SJSA1 (cell line): ENCODE measurements at places on chromosomes 5 and 9. TPM values are rescaled to one million over a fixed set of nuclear protein-coding genes. Genes with fewer than 3 reads are reported as not detected.

CMYA5 gene
- total RNA-seq, result 0.05 and 0.06 TPM in 2 replicates

- no peak overlapping the region for H3K4me3 ChIP-seq
- H3K27ac ChIP-seq, result no peak overlapping the region
- H3K27me3 ChIP-seq, result peaks cover 6% of the 10 kb centered on the region; the same call in 1 of the 2 replicates
- no peaks in the 10 kb centered on the region for H3K36me3 ChIP-seq
These were observed 10.1 kb upstream of the FOXI1 start for GRCh38 chr5:170095646-170096045.

- no peak overlapping the region for H3K4me3 ChIP-seq
- H3K4me1 ChIP-seq, result no peaks in the 10 kb centered on the region
- H3K27me3 ChIP-seq, result no peaks in the 10 kb centered on the region
- no peak for DNase-seq
These were observed 26.4 kb downstream of the PTGR1 start for GRCh38 chr9:111572950-111573604.

DNA sequence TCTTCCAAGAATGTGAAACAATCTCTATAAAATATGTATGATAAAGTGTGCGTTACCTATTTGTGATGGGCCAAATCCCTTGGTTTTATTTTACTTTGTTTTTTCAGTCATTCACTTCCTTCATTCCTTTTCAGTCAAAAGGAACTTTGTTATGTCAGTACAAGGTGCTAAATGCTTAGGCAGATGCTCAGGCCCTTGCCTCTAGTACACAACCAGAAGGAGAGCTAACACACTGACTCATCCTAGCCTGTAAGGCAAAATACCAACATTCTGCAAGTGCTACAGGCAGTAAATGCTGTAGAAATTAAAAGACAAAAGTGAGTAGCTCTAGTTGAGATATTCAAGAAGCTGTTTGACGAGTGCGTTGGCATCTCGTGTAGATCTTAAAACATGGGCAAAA, 49.4 kb downstream of the TRPM6 start:
- H3K27me3 ChIP-seq, result no peaks in the 10 kb centered on the region
- H3K27ac ChIP-seq, result no peak overlapping the region
- DNase-seq, result no peak
- H3K36me3 ChIP-seq, result no peaks in the 10 kb centered on the region
- no peaks in the 10 kb centered on the region for H3K4me1 ChIP-seq

GRCh38 chr5:179119415-179120170, 59.4 kb downstream of the ZNF354C start:
- H3K27me3 ChIP-seq, result no peaks in the 10 kb centered on the region
- no peak overlapping the region for H3K4me3 ChIP-seq
- H3K36me3 ChIP-seq, result no peaks in the 10 kb centered on the region
- H3K27ac ChIP-seq, result no peak overlapping the region
- DNase-seq, result no peak

FRMPD1 gene
- total RNA-seq, result not detected in 2 replicates

DNA sequence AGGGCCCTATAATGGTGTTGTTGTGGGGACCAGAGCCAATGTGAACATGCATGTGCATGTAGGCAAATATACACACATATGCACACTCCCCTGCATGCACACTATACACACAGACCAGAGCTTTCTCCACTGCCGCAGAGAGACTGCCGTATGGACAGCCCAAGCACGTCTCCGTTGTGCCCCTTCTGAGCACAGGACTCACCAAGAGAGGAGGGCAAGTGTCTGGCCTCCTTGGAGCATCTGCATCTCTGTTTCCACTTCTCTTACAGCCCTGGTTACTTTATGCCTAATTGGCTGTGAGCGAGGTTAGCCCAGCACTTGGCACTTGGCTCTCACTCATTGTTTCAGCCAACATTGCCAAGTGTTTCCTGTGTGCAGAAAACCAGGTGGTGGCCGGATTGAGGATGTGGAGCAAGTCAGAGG, 30.4 kb downstream of the CSF2 start:
- no peaks in the 10 kb centered on the region for H3K36me3 ChIP-seq
- peak overlapping the region; percentile 90; the same call in 1 of the 2 replicates for H3K27ac ChIP-seq
- no peaks in the 10 kb centered on the region for H3K27me3 ChIP-seq
- peaks cover 25% of the 10 kb centered on the region for H3K4me1 ChIP-seq

ITGA2 gene
- total RNA-seq, result 3.2 and 5.2 TPM in 2 replicates

DNA sequence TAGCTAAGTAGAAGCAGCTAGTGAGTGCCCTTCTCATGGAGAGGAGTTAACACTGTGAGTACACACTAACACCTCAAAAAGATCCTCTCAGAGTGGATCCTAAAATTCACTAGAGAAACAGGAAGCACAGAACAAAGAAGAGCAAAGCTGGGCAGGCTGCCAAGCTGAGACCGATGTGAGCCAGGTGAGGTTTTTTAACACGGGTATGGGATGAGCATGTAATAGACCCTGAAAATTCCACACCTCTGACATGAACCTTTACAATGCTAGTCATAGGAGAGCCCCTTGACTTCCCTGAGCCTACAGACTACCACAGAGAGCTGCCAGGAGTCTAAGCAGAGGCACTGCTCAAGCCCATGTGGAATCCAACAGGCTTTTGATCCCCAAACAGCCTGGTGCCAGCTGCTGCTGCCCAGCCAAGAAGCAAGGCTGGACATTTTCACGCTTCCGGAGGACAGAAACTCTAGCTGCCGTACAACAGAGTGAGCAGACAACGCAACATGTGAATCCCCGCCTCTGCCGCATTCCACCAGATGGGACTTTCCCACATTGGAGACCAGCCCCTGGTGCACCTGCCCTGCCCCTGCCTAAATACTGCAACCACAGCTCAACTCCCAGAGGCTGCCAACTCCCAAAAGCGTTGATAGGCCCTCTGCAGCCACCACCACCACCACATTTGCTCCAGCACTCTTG, 280.8 kb downstream of the CDH10 start:
- no peak for DNase-seq
- H3K36me3 ChIP-seq, result no peaks in the 10 kb centered on the region

GRCh38 chr9:79210541-79211243, 361.1 kb upstream of the TLE4 start:
- H3K27ac ChIP-seq, result no peak overlapping the region
- no peak for DNase-seq
- no peaks in the 10 kb centered on the region for H3K36me3 ChIP-seq
- H3K4me1 ChIP-seq, result no peaks in the 10 kb centered on the region
- H3K27me3 ChIP-seq, result no peaks in the 10 kb centered on the region
- no peak overlapping the region for H3K4me3 ChIP-seq

GRCh38 chr5:6202968-6203365, 175.4 kb downstream of the MED10 start:
- H3K27me3 ChIP-seq, result no peaks in the 10 kb centered on the region
- no peaks in the 10 kb centered on the region for H3K36me3 ChIP-seq
- H3K27ac ChIP-seq, result no peak overlapping the region
- no peak overlapping the region for H3K4me3 ChIP-seq
- peaks cover 4% of the 10 kb centered on the region for H3K4me1 ChIP-seq

DNA sequence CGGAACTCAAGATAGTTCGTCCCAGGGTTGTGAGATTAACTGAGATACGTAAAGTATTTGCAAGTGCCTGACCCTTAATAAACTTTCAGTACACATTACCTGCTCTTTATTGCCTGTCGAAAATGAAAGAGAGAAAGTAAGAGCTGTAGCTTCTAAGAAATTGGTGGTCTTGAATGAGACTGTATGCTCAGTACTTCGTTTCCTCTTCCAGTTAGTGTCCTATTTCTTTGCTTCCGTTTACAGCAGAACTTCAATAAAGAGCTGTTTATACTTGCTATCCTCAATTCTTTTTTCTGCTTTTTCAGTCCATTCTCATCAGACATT, 534 bp downstream of the SRFBP1 start:
- H3K36me3 ChIP-seq, result peaks cover 4% of the 10 kb centered on the region; the same call in 1 of the 2 replicates
- H3K4me3 ChIP-seq, result peak overlapping the region; percentile 62
- H3K4me1 ChIP-seq, result peaks cover 14% of the 10 kb centered on the region
- no peak for DNase-seq
- H3K27ac ChIP-seq, result peak overlapping the region; percentile 55

- no peak for DNase-seq
- H3K27me3 ChIP-seq, result no peaks in the 10 kb centered on the region
- H3K4me1 ChIP-seq, result peaks cover 23% of the 10 kb centered on the region
- no peaks in the 10 kb centered on the region for H3K36me3 ChIP-seq
- peak overlapping the region; percentile 49; the same call in 1 of the 2 replicates for H3K27ac ChIP-seq
These were observed 84.0 kb downstream of the ADAMTS12 start for GRCh38 chr5:33807771-33808170.

SLC6A19 gene
- total RNA-seq, result 0.03 TPM in 1 of 2 replicates, not detected in the other

DNA sequence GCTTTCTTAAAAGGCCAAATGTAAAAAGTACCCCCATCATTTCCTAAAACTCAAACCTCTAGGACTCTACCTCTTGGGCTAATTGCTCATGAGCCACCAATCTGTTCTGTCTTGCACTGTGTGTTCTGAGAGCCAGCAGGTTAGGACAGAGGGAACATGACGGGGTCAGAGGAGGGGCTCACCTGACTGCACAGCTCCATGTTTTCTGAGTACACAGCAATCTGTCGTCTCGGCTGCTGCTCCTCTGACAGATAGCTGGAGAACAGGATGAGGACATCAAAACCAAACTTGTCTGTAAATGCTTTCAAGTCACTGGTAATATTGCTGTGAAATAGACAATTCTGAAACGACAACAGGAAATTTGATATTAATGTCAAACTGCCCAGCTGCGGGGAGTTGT, 50.9 kb upstream of the PCA3 start:
- no peak for DNase-seq
- H3K27me3 ChIP-seq, result no peaks in the 10 kb centered on the region
- no peaks in the 10 kb centered on the region for H3K4me1 ChIP-seq
- H3K36me3 ChIP-seq, result no peaks in the 10 kb centered on the region

- H3K4me3 ChIP-seq, result no peak overlapping the region
- no peak for DNase-seq
- H3K27ac ChIP-seq, result no peak overlapping the region
- H3K36me3 ChIP-seq, result no peaks in the 10 kb centered on the region
- H3K27me3 ChIP-seq, result no peaks in the 10 kb centered on the region; the same call in 1 of the 2 replicates
These were observed 38.8 kb upstream of the NDFIP1 start for GRCh38 chr5:142069606-142070399.

FAM78A gene
- 0.03 TPM in 1 of 2 replicates, not detected in the other for total RNA-seq

KIF4B gene
- total RNA-seq, result not detected in 2 replicates

PLPP7 gene
- total RNA-seq, result 0.08 TPM in 1 of 2 replicates, not detected in the other

DNA sequence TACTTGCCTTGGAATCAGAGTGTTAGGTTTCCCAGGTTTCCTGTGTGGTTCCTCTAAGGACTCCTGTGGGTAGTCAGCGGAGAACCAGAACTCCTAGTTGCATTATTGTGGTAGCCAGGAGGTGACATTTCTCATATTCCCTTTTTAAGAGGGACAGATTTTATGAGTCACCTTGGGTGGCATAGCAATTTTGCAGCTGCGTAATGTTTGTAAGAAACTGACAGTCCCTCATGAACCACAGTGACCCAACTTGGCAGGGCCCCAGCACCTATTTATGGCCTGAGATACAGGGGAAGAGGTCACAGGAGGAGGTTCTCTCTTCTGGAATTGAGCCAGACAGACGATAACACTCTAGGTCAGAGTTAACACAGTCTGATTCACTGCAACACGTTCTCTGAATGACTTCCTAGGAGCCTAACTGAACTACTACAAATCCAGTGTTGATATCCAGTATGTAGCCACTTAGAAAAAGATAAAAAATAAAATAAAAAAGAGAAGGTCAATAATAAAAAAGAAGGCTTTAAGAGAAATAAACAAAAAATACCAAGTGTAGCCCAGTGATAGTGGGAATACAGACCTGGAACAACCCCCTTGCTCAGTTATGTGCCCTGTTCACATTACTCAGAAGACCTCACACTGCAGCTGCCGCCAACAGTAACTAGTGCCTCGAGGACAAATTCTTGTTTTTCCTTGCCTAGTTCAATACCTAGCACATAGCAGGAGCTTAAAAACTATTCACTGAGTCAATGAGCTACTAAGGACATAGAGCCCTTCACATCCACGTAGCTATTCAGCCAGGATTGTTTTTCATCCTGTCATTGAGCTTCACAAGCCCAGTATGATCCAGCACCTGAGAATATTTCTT, 50.7 kb upstream of the VLDLR start:
- H3K4me1 ChIP-seq, result peaks cover 8% of the 10 kb centered on the region
- no peak overlapping the region for H3K27ac ChIP-seq
- H3K36me3 ChIP-seq, result no peaks in the 10 kb centered on the region
- H3K4me3 ChIP-seq, result no peak overlapping the region
- peak; percentile 75 for DNase-seq
- H3K27me3 ChIP-seq, result no peaks in the 10 kb centered on the region

GRCh38 chr9:109765830-109766229, 14.2 kb upstream of the PALM2AKAP2 start:
- no peak overlapping the region for H3K4me3 ChIP-seq
- no peak for DNase-seq
- no peak overlapping the region for H3K27ac ChIP-seq
